Activated T-helper 17 cell treated with anti-CD3 and anti-CD28 coated beads, Interleukin-2, amount 50 U/mL, for 72 hours (primary cell): ENCODE measurements at places on chromosomes 16 and 17. TPM values are rescaled to one million over a fixed set of nuclear protein-coding genes. Genes with fewer than 3 reads are reported as not detected.
A peak's percentile ranks its signal among the peaks of the same experiment; 100 is the strongest.

GRCh38 chr16:70805787-70806186, 4.8 kb upstream of the VAC14 start:
- peak; percentile 53 for ATAC-seq

DNA sequence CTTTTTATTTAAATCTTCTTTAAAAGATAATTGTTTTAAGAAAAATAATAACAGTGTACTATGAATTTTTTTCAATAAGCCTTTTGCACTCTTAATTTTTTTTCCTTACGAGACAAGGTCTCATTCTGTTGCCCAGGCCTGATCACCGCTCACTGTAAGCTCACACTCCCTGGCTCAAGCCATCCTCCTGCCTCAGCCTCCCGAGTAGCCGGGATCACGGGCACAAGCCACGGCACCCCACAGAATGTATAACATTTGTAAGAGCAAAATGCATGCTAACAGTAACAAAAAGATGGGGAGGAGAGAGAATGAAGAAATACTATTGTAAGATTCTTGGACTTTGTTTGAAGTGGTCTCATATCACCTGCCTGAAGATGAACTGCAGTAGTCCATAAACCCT, 126.9 kb upstream of the CHMP6 start:
- no peak for ATAC-seq

The RAB26 gene
- total RNA-seq, result 0.28 TPM

GRCh38 chr16:57611181-57611580, 17.2 kb upstream of the ADGRG1 start:
- ATAC-seq, result peak; percentile 31

DNA sequence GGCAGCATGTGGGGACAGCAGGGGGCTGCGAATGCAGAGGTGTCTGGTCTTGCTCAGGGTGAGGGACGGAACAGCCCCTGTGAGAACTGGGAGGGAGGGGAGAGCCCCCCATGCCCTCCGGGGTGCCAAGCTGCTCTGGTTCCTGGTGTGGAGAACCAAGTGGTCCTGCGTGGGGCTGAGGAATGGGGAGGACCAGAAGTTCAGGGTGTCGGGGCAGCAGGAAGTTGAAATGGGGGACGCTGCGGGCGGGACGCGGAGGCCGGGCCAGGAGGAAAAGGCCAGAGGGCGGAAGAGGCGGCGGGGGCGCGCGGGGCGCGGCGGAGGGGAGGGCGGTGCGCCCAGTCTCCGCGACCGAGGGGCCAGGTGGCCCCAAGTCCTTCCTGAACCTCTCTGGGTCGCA, 3.6 kb downstream of the ALDH3A1 start:
- ATAC-seq, result no peak

The NXPH3 gene
- total RNA-seq, result not detected

The KRTAP4-6 gene
- not detected for total RNA-seq

- ATAC-seq, result no peak
Observed at GRCh38 chr17:77369544-77369971, 228.8 kb downstream of the SEC14L1 start.

The SLC12A3 gene
- total RNA-seq, result not detected

The C16orf54 gene
- 23.5 TPM for total RNA-seq

DNA sequence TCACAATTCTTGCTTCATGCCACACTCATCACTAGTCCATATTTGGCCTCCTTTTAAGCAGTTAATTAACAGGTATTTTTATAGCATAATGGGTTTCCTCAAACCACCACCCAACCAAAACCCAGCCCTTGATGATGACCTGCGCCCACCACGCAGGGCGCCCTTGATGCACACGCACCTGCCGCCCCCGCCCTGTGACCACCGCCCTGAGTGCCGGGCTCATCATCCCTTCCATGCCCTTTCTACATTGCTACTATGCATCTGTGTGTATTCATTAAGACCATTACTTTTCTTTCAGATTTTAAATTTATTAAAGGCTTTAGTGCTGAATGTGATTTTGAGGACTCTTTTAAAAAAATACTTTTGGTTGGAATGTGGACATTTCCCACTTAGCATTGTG, 204.8 kb upstream of the CHMP6 start:
- ATAC-seq, result no peak

GRCh38 chr16:46853713-46854443, 22.9 kb upstream of the C16orf87 start:
- ATAC-seq, result peak; percentile 65

The ABCC12 gene
- total RNA-seq, result not detected

- peak; percentile 91 for ATAC-seq
Observed at GRCh38 chr17:35879773-35880654, at the start of gene CCL5. Gene CCL5 (minus strand): TSS chr17:35880360.

DNA sequence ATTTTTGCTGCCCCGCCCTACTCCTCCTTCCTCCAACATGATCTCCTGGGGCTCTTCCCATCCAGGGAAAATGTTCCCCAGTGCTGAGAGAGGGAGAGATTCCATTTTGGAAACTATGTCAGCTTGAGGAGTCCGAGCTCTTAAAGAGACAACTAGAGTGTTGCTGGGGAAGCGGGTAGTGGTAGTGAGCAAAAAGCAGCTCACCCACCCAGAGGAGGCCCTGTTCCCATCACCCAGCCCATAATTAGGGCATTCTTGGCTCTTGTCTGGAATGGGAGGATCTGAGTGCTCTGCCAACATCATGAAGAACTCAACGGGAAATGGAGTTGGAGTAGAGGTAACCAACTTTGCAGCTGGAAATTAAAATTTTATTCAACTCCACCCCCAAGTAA, 9.1 kb upstream of the MSL1 start:
- ATAC-seq, result no peak

The GJD3 gene
- not detected for total RNA-seq
